ENCODE measurements at places on chromosomes 2 and 18.

DNA sequence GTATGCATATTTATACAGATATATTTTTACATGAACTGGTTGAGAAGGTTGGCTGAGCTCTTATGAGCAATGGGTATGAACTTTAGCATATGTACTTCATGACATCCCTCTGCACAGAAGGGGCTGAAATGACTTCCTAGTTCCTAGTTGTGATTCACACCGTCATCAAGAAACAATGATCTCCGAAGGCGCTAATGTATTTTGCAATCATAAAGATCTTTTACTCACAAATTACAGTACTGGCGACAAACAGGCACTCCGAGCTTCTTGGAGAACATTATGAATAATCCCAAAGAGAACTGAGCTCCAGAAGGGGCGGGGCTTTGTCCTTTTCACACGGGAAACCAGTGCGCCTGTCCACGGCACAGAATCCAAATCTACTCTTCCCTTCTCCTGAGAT lies 18.1 kb downstream of the BCL2 start:
- DNase-seq, result no peak

- no peak for DNase-seq
These were observed 813.7 kb downstream of the ERBB4 start for GRCh38 chr2:211724933-211725332.

GRCh38 chr2:44566059-44566458 lies 204.3 kb downstream of the CAMKMT start:
- no peak for DNase-seq

GRCh38 chr18:33682436-33682835 lies 104.4 kb downstream of the ASXL3 start:
- no peak for DNase-seq

GRCh38 chr2:223594831-223595230 lies 7.3 kb downstream of the SCG2 start:
- DNase-seq, result no peak

DNA sequence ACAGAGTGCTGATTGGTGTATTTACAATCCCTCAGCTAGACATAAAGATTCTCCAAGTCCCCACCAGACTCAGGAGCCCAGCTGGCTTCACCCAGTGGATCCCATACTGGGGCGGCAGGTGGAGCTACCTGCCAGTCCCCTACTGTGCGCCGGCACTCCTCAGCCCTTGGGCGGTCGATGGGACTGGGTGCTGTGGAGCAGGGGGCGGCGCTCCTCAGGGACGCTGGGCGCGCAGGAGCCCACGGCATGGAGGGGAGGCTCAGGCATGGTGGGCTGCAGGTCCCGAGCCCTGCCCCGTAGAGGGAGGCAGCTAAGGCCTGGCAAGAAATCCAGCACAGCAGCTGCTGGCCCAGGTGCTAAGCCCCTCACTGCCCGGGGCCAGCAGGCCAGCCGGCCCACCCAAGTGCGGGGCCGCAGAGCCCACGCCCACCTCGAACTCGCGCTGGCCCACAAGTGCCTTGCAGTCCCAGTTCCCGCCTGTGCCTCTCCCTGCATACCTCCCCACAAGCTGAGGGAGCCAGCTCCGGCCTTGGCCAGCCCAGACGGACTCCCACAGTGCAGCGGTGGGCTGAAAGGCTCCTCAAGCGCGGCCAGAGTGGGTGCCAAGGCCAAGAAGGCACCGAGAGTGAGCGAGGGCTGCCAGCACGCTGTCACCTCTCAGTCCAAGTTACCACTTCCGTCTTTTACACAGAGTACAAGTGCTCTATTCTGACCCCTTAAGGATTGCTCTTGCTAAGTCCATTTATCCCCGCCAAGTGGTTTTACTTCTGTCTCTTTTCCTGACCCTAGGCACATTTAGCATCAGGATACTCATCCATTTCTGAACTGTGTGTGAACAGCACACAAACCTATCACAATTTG lies 1.7 kb upstream of the RPE start:
- DNase-seq, result no peak

- DNase-seq, result no peak
These were observed 434.2 kb downstream of the GRB14 start for GRCh38 chr2:164187121-164187520.

DNA sequence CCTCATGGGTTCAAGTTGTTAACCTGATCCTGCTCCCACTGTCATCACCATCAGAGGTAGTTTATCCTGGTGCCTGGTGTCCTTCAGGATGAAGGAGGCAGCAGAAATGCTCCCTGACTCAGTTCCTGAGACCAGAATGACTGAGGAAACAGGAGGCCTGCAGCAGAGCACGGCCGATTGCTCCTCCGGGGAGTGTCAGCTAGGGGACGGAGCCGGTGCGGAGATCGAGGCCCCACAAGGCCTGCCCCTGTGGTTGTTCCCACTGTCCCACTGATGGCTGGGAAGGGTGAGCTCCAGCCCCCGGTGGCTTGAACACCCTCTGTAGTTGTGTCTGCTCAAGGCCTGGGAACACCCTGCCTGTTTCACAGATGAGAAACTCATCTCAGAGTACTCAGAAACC lies 45.6 kb downstream of the SH3BP4 start:
- no peak for DNase-seq

DNA sequence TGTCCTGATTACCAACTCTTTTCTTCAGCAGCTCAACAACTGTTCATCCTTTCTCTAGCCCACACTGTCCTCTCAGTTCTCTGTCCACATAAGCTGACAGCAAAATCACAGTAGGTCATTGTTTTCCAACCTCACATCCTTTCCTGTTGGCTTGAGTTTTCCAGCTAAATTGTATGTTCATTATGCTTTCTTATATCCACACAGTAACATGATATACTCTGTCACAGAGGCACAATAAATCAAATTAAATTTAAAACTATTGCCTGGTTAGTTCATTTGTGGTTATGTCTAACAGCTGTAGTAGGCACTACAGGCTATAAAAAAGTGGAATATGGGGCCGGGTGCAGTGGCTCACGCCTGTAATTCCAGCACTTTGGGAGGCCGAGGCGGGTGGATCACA lies 179.9 kb downstream of the ETAA1 start:
- DNase-seq, result no peak

- no peak for DNase-seq
These were observed 489.1 kb upstream of the LRATD1 start for GRCh38 chr2:14143435-14143834.
